ENCODE measurements at places on chromosomes 3 and 15. TPM values are rescaled to one million over a fixed set of nuclear protein-coding genes. Genes with fewer than 3 reads are reported as not detected.

Gene MUC20
- 2.5 TPM for total RNA-seq

Gene MGLL
- 35.7 TPM for total RNA-seq

Gene CPNE9
- total RNA-seq = 0.49 TPM

Gene ZCWPW2
- total RNA-seq = 4.2 TPM

Gene ACP3
- 0.98 TPM for total RNA-seq
